Activated naive CD8-positive, alpha-beta T cell treated with anti-CD3 and anti-CD28 coated beads, Interleukin-2, amount 10 ng/mL, durations not matched to agents 7 days and 5 days (primary cell): ENCODE measurements at places on chromosomes 3 and 15.

- no peak for DNase-seq
Measured at GRCh38 chr3:11807686-11808085, 39.0 kb downstream of the TAMM41 start.

DNA sequence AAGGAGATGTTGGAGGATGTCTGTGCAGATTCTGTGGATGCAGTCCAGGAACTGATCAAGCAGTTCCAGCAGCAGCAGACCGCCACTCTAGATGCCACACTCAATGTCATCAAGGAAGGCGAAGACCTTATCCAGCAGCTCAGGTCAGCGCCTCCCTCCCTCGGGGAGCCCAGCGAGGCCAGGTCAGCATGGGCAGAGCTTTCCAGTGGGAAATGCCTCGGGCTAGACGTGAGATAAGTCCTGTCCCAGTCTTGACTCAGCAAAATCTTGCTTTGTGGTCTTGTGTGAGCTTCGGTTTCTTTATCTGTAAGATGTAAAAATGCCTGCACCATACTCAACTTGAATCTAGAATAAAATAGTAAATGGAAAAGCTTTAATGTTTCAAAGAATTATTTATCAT, 335.1 kb upstream of the UMPS start:
- no peak for DNase-seq

GRCh38 chr3:179164857-179165256, 16.7 kb downstream of the PIK3CA start:
- no peak for DNase-seq

DNA sequence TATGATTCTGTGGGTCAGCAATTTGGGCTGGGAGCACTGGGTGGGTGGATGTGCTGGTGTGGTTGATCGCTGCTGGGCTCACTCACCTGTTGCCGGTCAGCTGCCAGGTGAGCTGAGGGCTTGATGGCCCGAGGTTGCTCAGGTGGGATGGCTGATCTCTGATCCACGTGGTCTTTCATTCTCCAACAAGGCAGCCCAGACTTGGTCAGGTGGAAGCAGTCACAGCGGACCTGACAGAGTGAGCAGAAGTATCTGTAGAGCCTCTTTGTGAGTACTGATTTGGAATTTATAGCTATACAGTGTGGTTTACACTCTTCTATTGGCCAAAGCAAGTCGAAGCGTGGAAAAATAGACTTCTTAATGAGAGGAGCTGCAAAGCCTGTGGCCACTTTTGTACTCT, 97.2 kb upstream of the ADAMTSL3 start:
- no peak for DNase-seq
